ENCODE measurements at places on chromosomes 2 and 18. TPM values are rescaled to one million over a fixed set of nuclear protein-coding genes. Genes with fewer than 3 reads are reported as not detected.

Gene MARCO
- total RNA-seq: not detected

Gene SLC4A5
- 0.89 TPM for total RNA-seq

Gene BCL2L11
- 40.2 TPM for total RNA-seq

Gene PSD4
- total RNA-seq: 305 TPM

Gene UGT1A5
- not detected for total RNA-seq

Gene ABI2
- total RNA-seq: 45.3 TPM

Gene DNER
- not detected for total RNA-seq

Gene CEBPZOS
- total RNA-seq: 29.1 TPM

Gene RHOB
- total RNA-seq: 5.9 TPM

Gene ARL6IP6
- 27.0 TPM for total RNA-seq

Gene ZBTB7C
- not detected for total RNA-seq

Gene PLGLB2
- not detected for total RNA-seq

Gene GPR45
- not detected for total RNA-seq

Gene GDF7
- 0.07 TPM for total RNA-seq

Gene IL36A
- not detected for total RNA-seq

Gene COL4A4
- not detected for total RNA-seq

Gene OBSL1
- 8.9 TPM for total RNA-seq

Gene MYO5B
- total RNA-seq: 0.41 TPM

Gene DNAJC5G
- total RNA-seq: not detected

Gene IGFBP5
- not detected for total RNA-seq

Gene HMSD
- total RNA-seq: 38.0 TPM

Gene COL4A3
- total RNA-seq: not detected

Gene RBM44
- total RNA-seq: 2.4 TPM

Gene SLC9A2
- 0.25 TPM for total RNA-seq

Gene AQP12A
- total RNA-seq: not detected

Gene IL18R1
- 28.3 TPM for total RNA-seq

Gene LDLRAD4
- 59.2 TPM for total RNA-seq

Gene ACMSD
- not detected for total RNA-seq

Gene SPP2
- total RNA-seq: not detected

Gene SCRN3
- 16.0 TPM for total RNA-seq

Gene FBXO36
- total RNA-seq: 0.91 TPM

Gene TEX44
- not detected for total RNA-seq

Gene FRZB
- not detected for total RNA-seq

Gene RBKS
- total RNA-seq: 1.5 TPM

Gene DSG1
- total RNA-seq: not detected

Gene RPRM
- not detected for total RNA-seq

Gene TMEM247
- total RNA-seq: not detected

Gene FTCDNL1
- 0.55 TPM for total RNA-seq

Gene ING5
- total RNA-seq: 41.6 TPM

Gene C1GALT1C1L
- total RNA-seq: not detected

Gene CCDC178
- not detected for total RNA-seq

Gene STON1
- 2.4 TPM for total RNA-seq

Gene GKN1
- not detected for total RNA-seq

Gene AGXT
- not detected for total RNA-seq

Gene BZW1
- total RNA-seq: 492 TPM

Gene NTSR2
- not detected for total RNA-seq

Gene SLC4A3
- not detected for total RNA-seq

Gene FHL2
- 2.6 TPM for total RNA-seq

Data from activated naive CD4-positive, alpha-beta T cell treated with anti-CD3 and anti-CD28 coated beads, Interleukin-2, amount 50 U/mL, for 72 hours (primary cell).